ENCODE measurements at places on chromosomes 7 and 10. TPM values are rescaled to one million over a fixed set of nuclear protein-coding genes. Genes with fewer than 3 reads are reported as not detected.

Gene CLDN4
- total RNA-seq: 0.37 TPM

DNA sequence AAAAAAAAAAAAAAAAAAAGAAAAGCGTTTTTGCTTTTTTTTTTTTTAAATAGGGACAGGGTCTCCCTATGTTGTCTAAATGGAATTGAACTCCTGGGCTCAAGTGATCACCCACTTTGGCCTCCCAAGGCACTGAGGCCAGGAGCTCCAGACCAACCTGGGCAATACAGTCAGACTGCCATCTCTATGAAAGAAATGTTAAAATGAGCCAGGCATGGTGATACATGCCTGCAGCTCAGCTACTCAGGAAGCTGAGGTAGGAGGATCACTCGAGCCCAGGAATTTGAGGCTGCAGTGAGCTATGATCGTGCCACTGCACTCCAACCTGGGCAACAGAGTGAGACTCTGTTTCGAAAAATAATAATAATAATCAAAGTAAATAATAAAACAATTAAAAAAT lies 16.5 kb upstream of the LMTK2 start:
- DNase-seq: no peak

DNA sequence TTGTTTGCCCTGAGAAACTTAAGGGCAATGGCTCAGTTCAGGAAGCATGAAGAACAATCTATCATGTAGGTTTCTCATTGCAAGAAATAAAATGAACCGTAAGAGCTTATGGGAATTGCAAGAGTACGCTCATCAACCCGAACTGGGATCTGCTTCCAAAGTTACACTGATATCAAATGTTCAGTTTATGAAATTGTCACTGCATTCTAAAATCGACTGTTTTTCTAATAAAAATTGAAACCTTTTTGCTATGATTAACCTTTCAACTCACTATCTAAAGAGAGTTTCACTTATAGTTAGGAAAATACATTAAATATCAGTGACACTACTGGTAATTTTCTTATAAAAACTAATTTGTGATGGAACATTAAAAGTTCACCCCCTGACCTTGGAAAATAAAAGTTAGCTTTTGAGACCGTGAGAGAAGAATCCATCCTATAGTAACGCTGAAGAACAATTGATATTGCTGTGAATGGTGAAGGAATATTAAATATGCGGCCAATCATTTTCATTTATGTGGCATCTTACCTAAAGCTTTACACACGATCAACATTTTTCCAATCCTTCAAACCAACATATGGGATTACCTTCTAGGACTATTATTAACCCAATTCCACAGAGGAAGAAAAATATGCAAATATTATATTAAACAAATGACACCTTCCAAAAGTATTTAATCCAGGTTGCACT lies 2.2 kb downstream of the MEOX2 start:
- no peak for DNase-seq

Gene MYL7
- not detected for total RNA-seq

Gene BICC1
- total RNA-seq: 6.1 TPM

DNA sequence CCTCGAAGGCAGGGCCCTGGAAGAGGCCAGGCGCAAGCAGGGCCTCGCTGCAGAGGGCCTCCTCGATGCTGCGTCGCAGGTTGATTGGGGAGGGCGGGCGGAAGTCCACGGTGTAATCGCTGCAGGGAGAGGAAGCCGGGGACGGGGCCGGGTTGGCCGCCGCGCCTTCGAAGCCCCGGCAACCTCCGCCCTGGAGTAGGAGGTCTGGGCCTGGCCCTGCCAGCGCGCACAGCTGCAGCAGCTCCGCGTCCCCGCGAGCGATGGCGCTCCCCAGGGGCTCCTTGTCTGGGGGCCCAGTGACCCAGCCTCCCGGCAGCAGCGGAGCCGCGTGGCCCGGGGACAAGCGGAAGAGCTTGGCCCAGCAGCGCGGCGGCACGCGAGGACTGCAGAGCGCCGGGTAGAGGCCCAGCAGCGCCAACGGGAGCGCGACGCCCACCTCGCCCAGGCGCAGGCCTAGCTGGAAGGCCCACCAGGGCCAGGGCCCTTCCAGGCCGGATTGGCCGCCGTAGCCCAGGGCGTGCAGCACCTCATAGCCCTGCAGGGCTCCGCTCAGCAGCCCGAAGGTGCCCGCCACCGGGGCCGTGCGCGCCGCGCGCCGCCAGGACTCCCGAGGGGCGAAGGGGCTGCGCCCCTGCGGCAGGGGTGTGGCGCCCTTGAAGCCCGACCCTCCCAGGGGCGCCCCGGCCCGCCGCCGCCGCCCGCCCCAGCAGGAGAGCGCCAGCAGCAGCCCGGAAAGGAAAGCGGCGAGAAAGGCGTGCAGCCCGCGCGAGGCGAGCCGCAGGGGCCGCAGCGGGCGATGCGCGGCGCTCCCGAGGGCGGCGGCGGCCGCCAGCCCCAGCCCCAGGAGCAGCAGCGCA lies 7.8 kb upstream of the RBM28 start:
- no peak for DNase-seq

DNA sequence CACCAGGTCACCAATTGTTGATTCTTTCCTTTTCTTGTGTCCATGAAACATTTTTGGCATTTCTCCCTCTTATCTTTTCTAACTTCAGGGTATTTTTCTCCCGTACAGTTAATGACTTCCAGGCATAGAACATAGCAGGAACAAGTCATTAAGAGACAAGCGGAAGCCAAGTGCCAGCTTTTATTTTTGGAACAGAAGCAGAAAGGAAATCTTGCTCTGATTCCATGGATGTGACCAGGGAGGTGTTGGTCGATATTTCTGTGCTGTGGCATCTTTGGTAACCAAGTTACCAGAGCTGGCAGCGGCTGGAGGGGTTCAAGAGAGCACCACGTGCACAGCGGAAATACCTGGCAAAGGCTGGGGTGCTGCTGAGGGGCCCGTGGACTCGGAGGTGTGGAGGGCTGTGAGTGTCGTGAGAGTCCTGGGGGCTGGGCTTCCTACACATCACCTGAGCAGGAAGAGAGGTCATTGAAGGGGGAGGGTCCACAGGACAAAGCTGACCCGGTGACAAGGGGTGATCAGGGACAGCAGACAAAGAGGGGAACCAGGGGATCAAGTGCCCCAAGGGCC lies 1.8 kb downstream of the LLCFC1 start:
- DNase-seq: no peak

DNA sequence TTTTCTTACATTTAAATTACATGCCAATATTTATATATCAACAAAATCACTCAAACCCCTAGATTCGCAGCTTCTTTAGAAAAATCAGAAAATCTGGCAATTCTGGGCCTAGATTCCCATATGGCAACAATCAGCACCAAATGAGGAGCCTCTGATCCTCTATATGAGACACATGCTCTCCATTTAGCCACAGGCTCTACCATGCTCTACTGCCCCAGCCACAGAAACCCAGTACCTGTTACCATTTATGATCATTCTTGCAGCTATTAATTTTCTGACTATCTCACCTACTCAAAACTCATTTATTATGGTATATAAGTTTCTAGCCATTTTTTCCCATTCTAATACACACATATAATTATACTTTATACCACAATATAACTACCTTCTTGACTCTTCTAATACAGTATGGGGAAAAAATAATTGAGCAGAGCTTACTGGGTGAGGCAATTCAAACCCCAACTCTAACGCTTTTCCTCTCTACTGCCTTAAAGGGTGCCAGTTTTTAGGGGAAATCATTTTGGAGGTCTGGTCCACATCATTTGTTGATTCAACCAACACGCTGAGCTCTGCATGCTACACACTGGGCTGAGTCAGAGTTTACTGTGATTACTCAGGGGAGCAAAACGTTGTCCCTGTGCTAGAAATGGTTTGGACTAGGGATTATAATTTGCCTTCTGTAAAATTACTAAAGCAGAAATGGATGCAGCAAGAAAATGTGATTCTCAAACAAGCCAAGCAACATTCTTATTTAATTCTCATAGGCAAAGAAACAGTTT lies 11.6 kb downstream of the PDLIM1 start:
- no peak for DNase-seq

DNA sequence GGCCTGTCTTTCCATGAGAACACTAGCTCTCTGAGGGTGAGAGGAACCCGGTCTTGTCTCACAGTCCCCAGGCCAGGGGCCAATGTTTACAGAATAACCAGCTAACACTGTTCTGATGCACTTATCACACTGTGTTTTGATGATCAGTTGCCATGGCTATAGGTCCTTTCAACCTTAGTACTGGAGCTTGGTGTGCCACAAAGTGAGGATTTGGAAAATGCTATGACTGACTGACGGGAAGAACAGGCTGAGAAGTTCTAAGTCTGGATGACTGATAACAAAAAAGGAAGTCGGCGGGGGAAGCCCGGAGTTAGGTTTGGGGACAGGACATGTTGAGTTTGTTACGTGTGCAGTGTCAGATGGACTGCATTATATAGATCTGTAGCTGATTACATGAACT lies 141.8 kb downstream of the CTTNBP2 start:
- DNase-seq: no peak

DNA sequence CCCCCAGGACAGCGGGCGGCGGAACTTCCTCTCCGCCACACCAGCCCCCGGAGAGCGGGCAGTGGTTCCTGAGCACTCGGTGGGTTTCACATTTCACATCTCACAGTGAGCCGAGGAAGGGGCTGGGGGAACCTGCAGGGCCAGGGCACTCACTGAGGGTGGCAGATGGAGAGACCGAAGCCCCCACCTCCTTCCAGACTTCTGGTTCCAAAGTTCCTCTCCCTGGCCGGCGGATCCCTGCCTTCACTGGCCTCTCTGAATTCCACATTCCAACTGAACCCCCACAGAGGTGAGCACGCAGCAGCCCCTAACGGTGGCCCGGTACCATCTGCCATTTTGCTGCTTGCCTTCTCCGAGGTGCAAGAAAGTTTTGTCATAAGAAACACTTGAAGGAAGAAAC lies 461.0 kb downstream of the PTPRN2 start:
- no peak for DNase-seq

DNA sequence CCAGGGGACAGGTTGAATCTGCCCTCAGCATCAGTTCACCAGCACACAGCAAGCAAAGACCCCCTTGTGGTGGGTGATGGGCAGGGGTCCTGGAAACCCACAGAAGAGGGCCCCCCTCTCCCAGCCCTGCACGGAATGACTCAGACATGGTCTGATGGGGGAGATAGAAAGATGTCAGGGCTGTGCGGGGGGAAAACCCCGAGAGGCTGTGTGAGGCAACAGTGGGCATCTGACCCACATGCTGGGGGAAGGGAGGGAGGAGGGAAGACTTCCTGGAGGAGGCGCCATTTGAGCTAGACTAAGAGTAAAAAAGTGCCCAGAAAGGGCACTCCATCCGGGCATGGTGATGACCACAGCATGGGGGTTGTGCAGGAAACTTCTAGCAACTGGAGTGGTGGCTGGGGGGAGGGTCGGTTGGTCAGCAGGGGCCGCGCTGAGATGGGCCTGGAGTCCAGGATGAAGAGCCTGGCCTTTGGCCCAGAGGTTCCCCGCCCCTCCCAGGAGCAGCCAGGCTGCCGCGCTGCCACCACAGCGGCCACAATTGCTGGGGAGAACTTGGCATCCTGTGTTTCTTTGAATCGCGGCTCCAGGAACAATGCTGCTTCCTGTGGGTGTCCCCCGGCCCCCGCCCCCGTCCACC lies 2.5 kb downstream of the LFNG start:
- no peak for DNase-seq

- DNase-seq: no peak
These were observed 402.9 kb downstream of the MAGI2 start for GRCh38 chr7:79050603-79051002.
